ENCODE measurements at places on chromosomes 2 and 18.

GRCh38 chr2:163919717-163920116 is 183.9 kb upstream of the FIGN start:
- peak; percentile 6 for DNase-seq

- DNase-seq = no peak
Observed at GRCh38 chr2:190477661-190478454, 56.7 kb downstream of the NEMP2 start.

- peak; percentile 68 for DNase-seq
Observed at GRCh38 chr18:47050468-47050867, 15.0 kb upstream of the ELOA2 start.

DNA sequence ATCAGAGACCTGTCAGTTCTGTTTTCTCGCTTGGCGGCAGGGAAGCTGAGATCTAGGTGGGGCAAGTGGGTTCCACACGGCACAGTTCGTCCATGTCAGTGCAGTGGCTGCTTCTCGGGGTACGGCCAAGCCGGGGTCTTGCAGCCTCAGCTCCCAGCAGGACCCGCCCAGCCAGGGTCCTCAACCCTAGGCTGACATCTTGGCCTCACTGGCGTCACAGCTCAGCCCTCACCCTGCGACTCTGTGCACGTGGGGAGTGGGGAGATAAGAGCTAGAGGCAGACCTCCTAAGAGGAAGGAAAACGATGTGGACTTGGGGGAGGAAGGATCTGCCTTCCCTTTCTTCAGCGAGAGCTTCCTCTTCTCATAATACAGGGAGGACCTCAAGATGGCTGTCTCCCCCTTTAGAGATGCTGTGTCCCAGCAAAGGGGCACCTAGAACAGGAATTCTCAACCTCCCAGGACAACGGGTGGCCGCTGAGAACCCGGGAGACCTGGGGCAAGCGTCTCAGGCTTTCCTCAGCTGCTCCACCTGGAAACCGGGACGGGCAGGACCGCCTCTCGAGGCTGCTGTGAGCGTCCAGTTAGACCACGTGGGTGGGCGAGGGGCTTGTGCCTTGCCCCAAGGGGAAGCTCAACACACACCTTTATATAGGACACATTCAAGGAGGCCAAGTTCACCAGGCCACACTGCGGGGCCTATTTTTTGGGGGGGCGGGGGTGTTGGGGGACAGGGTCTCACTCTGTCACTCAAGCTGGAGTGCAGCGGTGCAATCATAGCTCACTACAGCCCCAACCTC is 23.5 kb upstream of the KLF11 start:
- DNase-seq = no peak

DNA sequence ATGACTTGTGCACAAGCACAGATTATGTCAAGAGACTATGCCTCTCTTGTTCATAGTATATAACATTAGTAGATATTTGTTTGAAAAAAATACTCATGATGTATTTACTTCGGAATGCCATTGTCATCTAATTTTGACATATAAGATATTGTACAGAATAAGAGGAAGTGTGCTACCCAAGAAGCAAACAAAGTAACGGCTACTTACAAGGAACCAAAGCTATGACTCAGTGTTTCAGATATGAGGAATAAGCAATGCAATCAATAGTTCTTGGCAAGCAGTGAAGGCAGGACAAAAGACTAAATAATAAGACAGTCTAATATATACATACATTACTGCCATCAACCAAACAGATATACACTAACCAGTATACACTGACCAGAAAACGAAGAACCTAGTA is 256.3 kb downstream of the CCDC178 start:
- DNase-seq = peak; percentile 4

DNA sequence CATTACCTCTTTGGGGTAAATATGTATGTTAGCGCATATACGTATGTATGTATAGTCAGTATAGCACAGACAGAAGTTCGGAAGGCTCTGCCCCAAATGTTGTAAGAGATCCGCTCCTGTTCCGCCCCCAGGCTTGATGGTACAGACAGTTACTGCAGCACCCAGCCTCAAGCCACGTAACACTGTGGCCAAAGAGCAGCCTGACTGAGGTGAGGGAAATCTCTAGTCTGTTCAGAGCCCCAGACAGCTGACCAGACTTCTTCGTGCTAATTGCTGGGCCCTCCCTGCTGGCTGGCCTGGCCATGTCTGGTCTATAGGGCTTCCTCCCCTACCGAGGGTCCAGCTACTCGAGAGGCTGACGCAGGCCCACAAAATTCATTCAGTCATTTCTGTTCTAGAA is 7.8 kb downstream of the CRACDL start:
- no peak for DNase-seq

GRCh38 chr2:119204525-119204924 is 19.1 kb upstream of the STEAP3 start:
- DNase-seq = no peak

GRCh38 chr2:196242131-196242620 is 70.8 kb upstream of the STK17B start:
- no peak for DNase-seq

DNA sequence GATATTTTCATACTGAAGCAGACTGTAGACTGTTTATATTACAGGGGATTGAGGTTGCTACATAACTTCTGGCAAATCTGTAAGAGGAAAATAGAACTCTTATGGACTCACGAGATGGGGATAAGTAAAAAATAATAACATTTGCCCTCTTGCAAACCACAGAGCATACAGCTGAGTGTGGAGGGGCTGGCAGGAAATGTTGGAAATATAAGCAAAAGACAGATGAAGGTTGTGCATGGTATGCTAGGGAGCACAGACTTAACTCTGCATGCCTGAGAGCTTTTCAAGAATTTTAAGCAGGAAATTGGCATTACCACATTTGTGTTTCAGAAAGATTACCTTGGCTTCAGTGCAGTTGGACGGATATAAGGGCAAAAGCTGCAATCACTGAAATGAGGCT is 411.1 kb downstream of the RAD51AP2 start:
- no peak for DNase-seq

DNA sequence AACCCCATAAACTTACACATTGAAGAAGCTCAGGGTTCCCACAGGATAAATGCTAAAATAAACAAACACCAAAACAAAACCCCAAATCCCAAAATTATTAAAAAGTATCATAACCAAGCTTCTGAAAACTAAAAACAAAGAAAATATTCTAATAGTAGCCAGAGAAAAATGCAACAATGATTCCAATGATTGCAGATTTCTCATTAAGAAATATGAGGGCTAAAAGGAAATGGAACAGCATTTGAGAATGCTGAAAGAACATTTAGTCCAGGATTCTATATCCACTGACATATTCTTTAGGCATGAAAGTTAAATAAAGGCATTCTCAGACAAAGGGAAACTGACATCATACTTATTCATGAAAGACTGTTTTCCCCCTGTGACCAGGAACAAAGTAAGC is 212.4 kb downstream of the SLC4A10 start:
- DNase-seq = no peak

GRCh38 chr2:189474526-189474925 is 33.3 kb downstream of the WDR75 start:
- DNase-seq = no peak

GRCh38 chr18:48228301-48228715 is 180.9 kb downstream of the ZBTB7C start:
- DNase-seq = peak; percentile 58

DNA sequence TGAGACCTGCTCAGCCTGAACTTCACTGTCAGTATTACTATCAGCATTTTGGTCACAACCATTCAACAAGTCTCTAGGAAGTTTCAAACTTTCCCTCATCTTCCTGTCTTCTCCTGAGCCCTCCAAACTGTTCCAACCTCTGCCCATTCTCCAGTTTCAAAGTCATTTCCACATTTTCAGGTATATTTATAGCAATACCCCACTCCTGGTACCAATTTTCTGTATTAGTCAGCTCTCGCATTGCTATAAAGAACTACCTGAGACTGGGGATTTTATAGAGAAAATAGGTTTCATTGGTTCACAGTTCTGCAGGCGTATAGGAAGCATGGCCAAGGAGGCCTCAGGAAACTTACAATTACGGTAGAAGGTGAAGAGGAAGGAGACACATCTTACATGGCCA is 27.3 kb downstream of the KCNF1 start:
- no peak for DNase-seq

DNA sequence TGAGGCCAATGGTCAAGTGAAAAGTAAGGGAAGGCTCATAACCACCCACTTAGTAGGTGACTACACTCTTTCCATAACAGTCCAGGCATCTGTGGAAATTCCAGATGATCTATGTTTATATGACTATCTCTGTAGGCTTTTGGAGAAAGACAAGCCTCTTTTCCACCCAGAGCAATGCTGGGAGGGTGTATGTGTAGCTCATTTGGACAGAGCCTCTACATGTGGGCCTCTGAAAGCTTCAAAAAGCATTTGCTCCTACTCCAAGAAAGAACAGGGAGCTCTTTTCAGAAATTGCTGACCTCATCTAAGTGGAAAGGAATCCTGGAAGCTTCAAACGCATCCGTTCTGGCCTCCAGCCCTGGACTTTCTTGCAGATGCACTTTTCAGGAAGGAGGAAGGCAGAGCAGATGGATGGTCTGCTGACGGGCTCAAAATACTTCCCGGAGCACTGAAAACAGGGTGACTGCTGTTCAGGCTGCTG is 308.7 kb downstream of the LRATD1 start:
- DNase-seq = no peak

GRCh38 chr18:78245451-78245850 is 734.2 kb upstream of the SALL3 start:
- DNase-seq = no peak

- no peak for DNase-seq
Observed at GRCh38 chr2:189624648-189625355, 36.5 kb upstream of the ASNSD1 start.

DNA sequence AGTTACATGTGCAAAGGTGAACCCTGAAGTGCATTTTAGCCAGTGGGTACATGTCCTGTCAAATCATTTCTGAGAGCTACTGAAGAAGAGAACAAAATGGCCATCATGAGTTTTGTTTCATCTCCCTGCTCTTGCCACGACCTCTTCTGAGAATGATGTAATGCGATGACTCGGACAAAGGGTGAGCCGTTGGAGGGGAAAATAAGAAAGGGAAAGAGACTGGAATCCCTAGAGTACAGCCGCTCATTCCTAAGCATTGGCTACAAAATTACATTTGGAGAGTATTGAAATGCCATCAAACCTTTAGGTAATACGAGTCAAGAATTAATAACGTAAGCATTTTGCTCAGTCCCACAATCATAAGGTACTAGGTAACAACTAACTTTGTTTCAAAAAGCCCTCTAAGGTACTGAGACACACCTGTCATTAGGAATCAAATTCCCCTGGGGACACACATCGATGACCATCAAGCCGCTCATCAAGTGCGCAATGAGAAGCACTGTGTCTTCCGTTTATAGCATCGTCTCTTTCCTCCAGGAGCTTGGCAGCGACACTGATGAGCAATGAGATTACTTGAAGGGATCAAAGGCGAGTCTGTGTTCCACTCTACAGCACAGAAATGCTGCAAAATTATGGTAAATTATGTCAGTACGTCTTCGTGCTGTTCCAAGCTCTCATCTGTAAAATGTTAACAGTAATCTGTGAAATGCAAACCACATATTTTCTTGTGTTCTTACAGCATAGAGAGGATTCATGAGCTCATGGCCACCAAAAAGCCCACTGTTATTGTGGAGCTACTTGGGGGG is 97.3 kb upstream of the PIEZO2 start:
- DNase-seq = no peak

DNA sequence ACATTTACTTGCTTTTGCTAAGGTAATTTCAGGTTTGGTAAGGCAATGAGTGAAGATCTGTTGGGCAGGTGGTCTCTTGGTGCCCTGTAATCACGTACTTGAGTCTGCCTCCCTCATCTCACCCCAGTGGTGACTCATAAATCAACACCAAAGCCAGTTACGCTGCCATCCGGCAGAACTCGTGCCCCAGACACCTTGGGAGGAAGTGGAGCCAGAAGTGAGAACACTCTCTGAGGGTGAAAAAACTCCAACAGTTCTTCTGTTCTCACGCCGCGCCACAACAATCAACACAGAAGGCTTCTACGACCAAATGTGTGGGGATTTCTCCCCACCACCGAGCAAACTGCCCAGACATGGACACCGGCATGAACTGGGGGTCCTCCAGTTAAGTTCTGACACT is 206.2 kb downstream of the ARL4C start:
- DNase-seq = no peak

- no peak for DNase-seq
Observed at GRCh38 chr2:37080689-37081088, 3.5 kb downstream of the HEATR5B start.

GRCh38 chr2:53770264-53770663 is 2.7 kb downstream of the CHAC2 start:
- DNase-seq = no peak

GRCh38 chr2:241944821-241945220 is 75.3 kb downstream of the RTP5 start:
- DNase-seq = no peak

GRCh38 chr2:74083750-74084149 is 64.0 kb downstream of the BOLA3 start:
- DNase-seq = no peak

- no peak for DNase-seq
Observed at GRCh38 chr2:237962432-237963084, 4.3 kb upstream of the UBE2F start.

DNA sequence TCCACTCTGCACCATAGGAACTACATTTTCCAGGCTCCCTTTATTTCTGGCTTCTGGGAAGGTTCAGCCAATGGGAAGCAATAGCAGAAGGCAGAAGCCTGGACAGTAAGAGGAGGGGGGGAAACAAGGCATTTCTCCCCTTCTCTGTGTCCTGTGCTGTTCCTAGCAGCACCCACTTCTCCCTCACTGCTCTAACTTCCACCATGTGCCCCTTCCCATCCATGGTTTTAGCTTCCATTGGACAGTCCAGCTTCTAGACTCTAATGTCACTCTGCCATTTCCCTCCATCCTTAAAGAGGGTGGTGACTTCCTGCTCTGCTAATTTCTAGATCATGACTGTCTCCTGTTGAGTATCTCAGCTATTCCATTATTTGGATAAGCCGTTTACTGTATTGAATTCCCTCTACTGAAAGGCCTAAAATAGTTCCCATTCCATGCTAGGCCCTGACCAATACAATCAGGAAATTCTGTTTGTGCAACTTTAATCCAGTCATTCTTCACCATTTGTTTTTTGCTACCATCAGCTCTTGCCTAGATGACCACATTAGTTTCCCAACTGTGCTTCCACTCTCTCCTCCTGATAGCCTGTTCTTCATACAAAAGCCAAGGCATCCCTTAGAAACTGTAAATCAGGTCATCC is 20.8 kb upstream of the LYPD1 start:
- no peak for DNase-seq

DNA sequence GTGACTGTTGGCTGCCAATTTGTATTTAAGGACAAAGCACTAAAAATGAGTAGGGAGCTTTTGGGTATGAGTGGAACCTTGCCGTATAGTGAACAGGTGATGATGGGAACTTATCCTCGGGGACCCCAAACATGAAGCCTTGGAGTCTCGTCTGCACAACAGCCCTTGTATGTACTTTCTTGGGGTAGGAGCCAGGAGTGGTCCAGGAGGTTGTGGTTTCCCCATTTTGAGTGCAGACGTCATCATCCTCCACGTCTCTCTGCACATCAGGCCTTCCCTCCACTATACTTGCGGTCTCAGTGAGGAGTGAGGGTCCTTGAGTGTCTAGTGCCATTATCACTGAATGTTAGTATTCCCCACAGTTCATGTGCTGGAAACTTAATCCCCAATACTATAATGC is 101.5 kb upstream of the HS6ST1 start:
- DNase-seq = no peak

GRCh38 chr18:54776282-54776977 is 51.8 kb upstream of the RAB27B start:
- peak; percentile 98 for DNase-seq

- DNase-seq = no peak
Observed at GRCh38 chr2:119282146-119282995, 58.7 kb downstream of the STEAP3 start.

- no peak for DNase-seq
Observed at GRCh38 chr2:134141598-134142340, 112.1 kb upstream of the MGAT5 start.

GRCh38 chr2:239719791-239720360 is 305.3 kb downstream of the NDUFA10 start:
- DNase-seq = no peak

Data from cardiac muscle cell (in vitro differentiated cells and primary cell).